ENCODE measurements at places on chromosomes 6 and 20.

DNA sequence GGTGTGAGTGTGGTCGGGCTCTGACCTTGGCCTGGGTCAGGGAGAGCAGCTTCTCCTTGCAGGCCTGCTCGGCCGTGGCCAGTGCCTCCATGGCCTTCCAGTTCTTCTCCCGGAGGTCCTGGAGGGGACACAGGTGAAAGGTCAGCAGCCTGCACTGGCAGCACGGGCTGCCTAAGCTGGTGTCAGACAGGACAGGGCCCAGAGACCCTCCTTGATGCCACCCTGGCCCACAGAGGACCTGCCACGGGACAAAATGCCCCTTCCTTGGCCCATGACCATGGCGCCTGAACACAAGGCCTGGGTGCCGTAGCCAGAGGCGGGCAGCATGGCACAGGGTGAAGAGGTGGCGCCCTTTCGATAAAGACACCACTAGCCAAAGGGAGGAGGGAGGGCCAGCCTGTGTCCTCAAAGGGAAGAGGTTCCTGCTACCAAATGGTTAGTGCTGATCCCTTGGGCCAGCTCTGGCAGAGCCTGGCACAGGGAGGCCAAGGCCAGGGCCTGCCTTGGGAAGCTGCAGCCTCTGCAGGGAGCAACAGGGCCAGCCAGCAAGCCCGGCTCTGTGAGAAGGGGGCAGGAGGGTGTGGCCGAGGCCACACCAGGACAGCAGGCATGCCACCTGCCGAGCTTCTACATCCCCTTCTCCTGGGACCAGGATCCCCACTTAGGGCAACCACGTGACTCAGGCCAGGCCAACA is 54.8 kb downstream of the DSTN start:
- DNase-seq, result no peak

GRCh38 chr6:125233202-125233601 is 68.6 kb downstream of the HDDC2 start:
- no peak for DNase-seq

DNA sequence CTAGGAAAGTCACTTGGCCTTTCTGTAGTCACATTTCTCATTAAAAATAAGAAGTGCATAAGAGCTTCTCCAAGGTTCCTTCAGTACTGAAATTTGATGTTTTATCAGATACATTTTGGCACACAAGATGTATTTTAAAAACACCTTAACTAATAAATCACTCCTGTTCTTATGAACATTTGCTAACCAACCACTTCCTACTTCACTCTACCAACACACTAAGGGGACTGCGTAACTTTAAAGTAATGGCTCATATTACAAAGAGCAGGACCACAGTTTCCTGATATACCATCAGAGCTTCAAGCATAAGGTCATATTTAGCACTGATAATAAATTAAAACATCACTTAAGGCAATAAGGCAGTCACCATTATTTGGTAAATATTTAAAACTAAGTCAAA is 104.4 kb downstream of the RALGAPA2 start:
- peak; percentile 37 for DNase-seq

GRCh38 chr20:20747298-20747697 is 34.9 kb upstream of the RALGAPA2 start:
- no peak for DNase-seq

- DNase-seq, result peak; percentile 89
These were observed 41.7 kb upstream of the EMILIN3 start for GRCh38 chr20:41408156-41408794.

Data from common myeloid progenitor, CD34-positive (primary cell).